ENCODE measurements at places on chromosomes 5 and 9. TPM values are rescaled to one million over a fixed set of nuclear protein-coding genes. Genes with fewer than 3 reads are reported as not detected.

GRCh38 chr5:144179226-144179625, 8.6 kb downstream of the KCTD16 start:
- H3K4me1 ChIP-seq: no peaks in the 10 kb centered on the region
- DNase-seq: no peak
- no peaks in the 10 kb centered on the region for H3K36me3 ChIP-seq

DNA sequence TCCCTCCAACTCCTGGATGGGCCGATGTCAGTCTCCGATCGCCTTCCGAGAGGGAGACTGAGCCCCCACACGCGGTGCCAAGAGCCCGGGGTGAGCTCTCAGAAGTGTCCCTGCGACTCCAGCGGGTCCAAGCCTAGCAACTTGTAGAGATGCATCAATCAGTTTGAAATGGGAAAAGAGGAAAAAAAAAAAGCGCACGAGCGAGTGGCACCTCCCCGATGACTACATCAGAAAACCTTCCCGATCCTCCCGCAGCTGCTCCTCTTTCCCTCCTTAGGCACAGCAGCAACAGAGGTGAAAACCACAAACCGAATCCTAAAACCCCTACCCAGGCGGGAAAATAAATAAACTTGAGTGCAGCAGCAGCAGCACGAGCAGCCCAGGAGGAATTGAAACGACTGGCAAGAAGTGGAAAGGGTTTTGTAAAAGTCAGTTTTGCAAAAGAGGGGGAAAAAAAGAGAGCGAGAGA, 1.0 kb upstream of the EFNA5 start:
- peaks cover 9% of the 10 kb centered on the region for H3K4me1 ChIP-seq
- H3K4me3 ChIP-seq: peak overlapping the region; percentile 73
- H3K27ac ChIP-seq: peak overlapping the region; percentile 0

DNA sequence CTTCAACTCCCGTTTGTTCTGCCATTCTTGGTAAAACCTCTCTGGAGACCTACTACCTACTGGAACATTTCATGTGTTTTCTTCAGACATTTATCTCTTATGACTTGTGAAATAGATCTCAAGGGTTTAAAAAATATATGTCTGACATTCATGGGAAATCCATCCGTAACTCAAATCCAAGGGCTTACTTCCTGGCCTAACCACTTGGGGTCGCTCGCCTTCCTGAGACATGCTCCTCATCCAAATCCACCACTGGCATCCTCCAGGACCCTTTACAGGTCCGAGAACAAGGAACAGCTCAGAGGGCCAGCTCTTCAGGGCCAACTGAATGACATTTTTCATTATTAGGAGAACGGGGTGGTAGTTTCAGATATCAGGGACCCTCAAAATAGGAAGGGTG, 235.1 kb upstream of the TUT7 start:
- H3K4me1 ChIP-seq: peaks cover 13% of the 10 kb centered on the region
- no peak overlapping the region for H3K27ac ChIP-seq
- no peak for DNase-seq
- no peaks in the 10 kb centered on the region for H3K27me3 ChIP-seq
- no peak overlapping the region for H3K4me3 ChIP-seq
- H3K36me3 ChIP-seq: no peaks in the 10 kb centered on the region

DNA sequence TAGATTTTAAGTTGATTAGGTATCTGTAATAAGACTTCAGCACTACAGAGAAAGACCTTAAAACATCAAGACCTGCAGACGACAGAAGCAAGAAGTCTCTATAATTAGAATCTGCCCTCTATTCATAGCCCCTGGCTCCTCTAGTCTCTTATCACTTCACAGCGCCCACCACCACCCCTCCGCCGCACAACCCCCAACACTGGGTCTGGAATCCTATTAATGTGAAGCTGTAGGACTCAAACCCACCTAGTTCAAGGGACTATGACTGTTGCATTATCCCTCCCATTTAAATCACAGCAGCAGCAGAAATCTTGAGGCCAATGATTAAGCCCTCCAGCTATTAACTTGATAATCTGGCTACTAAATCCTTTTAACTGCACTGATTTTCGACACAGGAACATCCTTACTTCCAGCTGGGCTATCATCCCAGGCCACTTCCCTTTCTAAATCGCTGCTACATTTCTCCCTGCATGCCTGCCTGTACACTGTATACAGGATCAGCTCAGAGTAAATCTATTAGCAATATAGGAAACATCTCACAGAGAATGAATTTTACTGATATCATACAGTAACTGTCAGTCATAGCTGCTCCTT, 159.5 kb upstream of the GRAMD2B start:
- DNase-seq: no peak
- H3K36me3 ChIP-seq: no peaks in the 10 kb centered on the region
- H3K27ac ChIP-seq: peak overlapping the region; percentile 86
- H3K4me1 ChIP-seq: peaks cover 20% of the 10 kb centered on the region
- H3K4me3 ChIP-seq: no peak overlapping the region

DNA sequence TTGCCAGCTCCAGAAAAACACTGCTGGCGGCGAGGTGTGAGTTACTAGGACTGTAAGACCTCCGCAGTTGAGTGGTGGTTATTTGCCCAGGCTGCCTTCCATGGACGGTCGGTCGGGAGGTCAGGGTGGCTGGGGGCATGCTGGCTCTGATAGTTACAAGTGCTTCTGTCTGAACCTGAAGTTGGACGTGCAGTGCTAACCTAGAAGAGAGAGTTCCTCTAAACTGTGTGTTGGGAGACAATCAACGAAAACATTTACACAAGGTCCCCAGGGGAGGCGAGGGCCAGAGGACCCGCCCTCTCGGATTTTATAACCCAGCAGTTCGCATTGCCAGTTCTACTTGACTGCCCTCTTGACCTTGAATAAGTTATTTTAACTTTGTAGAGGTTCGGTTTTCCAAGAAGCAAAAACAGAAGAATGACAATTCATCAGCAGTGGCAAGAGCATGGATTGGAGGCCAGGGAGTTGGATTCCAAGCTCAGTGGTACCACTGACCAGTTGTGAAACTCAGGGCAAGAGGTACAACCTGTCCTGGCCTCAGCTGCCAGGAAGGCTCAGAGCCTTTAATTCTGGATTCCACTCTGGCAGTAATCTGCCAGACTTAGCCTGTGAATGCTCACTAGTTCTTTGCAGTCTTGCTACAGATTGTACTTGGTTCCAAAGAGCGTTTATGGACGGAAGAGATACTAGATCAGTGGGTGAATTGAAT, 28.7 kb upstream of the PDE8B start:
- no peaks in the 10 kb centered on the region for H3K36me3 ChIP-seq
- DNase-seq: no peak
- H3K27ac ChIP-seq: no peak overlapping the region
- peaks cover 4% of the 10 kb centered on the region for H3K4me1 ChIP-seq

Gene CCL21
- 8.2 TPM for total RNA-seq

- no peak overlapping the region for H3K27ac ChIP-seq
- H3K4me1 ChIP-seq: no peaks in the 10 kb centered on the region
- DNase-seq: no peak
- no peaks in the 10 kb centered on the region for H3K27me3 ChIP-seq
- H3K36me3 ChIP-seq: no peaks in the 10 kb centered on the region
Observed at GRCh38 chr9:22657713-22658112, 211.1 kb downstream of the DMRTA1 start.
